Activated naive CD8-positive, alpha-beta T cell treated with anti-CD3 and anti-CD28 coated beads for 36 hours (primary cell): ENCODE measurements at places on chromosomes 16 and 17.

DNA sequence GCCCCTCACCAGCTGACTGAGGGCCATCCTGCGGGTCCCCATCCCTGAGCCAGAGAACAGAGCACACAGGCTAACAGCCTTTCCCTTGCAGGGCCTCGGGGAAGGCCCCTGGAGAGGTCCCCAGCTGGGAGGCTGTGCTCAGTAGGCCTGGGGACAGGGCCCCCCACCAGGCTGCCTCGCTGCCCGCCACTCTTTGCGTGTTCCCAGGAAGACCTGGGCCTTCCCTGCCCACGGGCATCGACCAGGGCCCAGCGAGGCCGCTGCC lies 785 bp downstream of the HID1 start:
- no peaks in the 10 kb centered on the region for H3K36me3 ChIP-seq
- peaks cover 21% of the 10 kb centered on the region for H3K27me3 ChIP-seq
- peak overlapping the region; percentile 45 for H3K4me3 ChIP-seq
- H3K27ac ChIP-seq = no peak overlapping the region
- peaks cover 5% of the 10 kb centered on the region for H3K4me1 ChIP-seq

GRCh38 chr17:149231-149630 lies 11.9 kb downstream of the SCGB1C2 start:
- DNase-seq = no peak
- no peaks in the 10 kb centered on the region for H3K36me3 ChIP-seq
- no peak overlapping the region for H3K4me3 ChIP-seq
- H3K4me1 ChIP-seq = no peaks in the 10 kb centered on the region
- no peaks in the 10 kb centered on the region for H3K27me3 ChIP-seq
- no peak overlapping the region for H3K27ac ChIP-seq

- DNase-seq = no peak
- no peaks in the 10 kb centered on the region for H3K36me3 ChIP-seq
- H3K4me1 ChIP-seq = peaks cover 28% of the 10 kb centered on the region
- H3K27me3 ChIP-seq = no peaks in the 10 kb centered on the region
These were observed 5.5 kb upstream of the MED11 start for GRCh38 chr17:4725646-4726310.

GRCh38 chr16:19517424-19518089 lies 4.3 kb downstream of the GDE1 start:
- H3K36me3 ChIP-seq = peaks cover 35% of the 10 kb centered on the region
- H3K4me3 ChIP-seq = no peak overlapping the region

DNA sequence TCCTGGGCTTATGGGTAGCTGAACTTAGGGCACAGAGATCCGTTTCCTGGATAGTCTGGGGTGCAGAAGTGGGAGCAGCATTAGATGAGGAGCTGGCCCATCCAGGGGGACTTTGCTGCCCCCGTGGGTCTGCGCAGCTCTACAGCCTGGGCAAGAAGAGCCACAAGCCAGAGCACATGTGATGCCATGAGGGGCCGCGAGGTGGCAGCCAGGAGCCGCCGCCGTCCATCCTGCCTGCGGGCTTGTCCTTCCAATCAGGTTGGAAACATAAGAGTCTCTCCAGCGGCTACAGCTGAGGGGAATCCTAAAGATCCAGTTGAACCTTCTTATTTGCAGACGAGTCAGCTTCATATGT lies 21.9 kb downstream of the C1QTNF1 start:
- DNase-seq = peak; percentile 67
- no peak overlapping the region for H3K27ac ChIP-seq
- peaks cover 1% of the 10 kb centered on the region for H3K4me1 ChIP-seq
- no peak overlapping the region for H3K4me3 ChIP-seq
- no peaks in the 10 kb centered on the region for H3K36me3 ChIP-seq

- no peak overlapping the region for H3K4me3 ChIP-seq
- H3K4me1 ChIP-seq = no peaks in the 10 kb centered on the region
- no peak for DNase-seq
- H3K27ac ChIP-seq = no peak overlapping the region
- H3K27me3 ChIP-seq = peaks cover 1% of the 10 kb centered on the region
- no peaks in the 10 kb centered on the region for H3K36me3 ChIP-seq
These were observed 5.8 kb downstream of the NHERF2 start for GRCh38 chr16:2032285-2033056.

DNA sequence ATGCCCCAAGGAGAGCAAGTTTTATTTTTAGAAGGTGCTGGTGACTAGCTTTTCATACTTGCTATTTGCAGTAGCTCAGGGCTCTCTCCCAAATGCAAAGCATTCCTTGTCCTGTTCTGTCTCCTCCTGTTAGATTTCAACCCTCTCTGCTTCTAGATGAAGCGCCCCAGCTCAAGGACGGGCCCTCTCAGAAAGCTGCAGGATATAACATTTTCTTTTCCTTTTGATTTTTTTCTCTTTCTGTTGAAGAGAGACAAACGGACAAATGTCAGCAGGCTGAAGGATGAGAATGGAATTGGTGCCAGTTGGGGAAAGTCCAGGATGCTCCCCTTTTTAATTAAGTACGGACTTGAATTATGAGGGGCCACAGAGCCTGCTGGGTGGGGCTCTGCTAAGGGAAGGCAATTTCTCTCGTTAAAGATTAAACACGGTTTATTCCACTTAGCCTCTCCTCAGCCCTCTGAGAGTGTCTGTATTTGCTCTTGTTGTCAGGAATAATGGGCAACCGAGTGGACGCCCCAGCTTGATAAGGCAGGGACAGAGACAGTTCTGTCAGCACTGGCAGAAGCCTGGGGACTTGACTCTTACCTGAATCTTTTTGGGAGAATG lies 6.2 kb upstream of the ETV4 start:
- H3K4me1 ChIP-seq = peaks cover 6% of the 10 kb centered on the region
- no peaks in the 10 kb centered on the region for H3K36me3 ChIP-seq
- H3K27ac ChIP-seq = no peak overlapping the region
- H3K27me3 ChIP-seq = peaks cover 60% of the 10 kb centered on the region
- DNase-seq = no peak

DNA sequence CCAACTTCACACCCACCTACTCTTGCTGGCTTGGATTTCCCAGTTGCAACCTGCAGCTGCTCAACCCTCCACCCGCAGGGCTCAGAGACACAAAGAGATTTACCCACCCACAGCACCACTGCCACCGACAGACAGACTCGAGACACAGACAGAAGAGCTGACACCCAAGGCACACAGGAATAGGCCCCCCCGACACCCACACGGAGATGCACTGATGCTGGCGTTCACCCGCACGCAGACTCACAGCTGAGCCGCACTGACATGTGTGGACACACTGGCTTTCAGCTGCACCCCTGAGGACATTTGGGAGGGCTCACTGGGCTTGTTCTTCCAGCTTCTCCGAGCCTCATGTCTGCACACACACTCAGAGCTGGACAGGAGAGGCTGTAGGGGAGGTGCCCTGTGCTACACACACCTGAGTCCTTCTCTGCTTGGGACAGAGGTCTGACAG lies 8.2 kb downstream of the STX1B start:
- no peak overlapping the region for H3K4me3 ChIP-seq
- H3K4me1 ChIP-seq = no peaks in the 10 kb centered on the region
- H3K36me3 ChIP-seq = no peaks in the 10 kb centered on the region
- H3K27me3 ChIP-seq = no peaks in the 10 kb centered on the region

- H3K27me3 ChIP-seq = no peaks in the 10 kb centered on the region
- DNase-seq = no peak
- H3K27ac ChIP-seq = peak overlapping the region; percentile 78
These were observed 44.5 kb downstream of the CLEC16A start for GRCh38 chr16:10988879-10989278.

DNA sequence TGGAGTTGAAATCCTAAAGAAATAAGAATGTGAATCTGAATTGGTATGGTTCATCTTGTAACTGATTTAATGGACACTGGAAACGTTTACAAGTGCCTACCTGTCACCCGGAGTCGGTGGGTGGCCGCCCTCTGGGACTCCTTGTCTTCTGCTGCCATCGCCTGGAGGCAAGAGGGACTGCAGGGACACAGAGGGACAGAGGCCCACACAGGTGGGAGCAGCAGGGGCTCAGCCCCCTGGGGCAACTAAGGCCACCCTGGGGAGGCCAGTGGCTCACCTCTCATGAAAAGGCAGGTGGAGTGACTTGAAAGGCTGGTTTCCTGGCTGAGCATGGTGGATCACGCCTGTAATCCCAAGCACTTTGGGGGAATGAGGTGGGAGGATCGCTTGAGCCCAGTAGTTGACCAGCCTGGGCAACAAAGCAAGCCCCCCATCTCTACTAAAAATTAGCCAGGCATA lies 23.2 kb downstream of the TMEM92 start:
- H3K4me3 ChIP-seq = no peak overlapping the region
- H3K27ac ChIP-seq = no peak overlapping the region
- peak; percentile 80 for DNase-seq
- H3K36me3 ChIP-seq = no peaks in the 10 kb centered on the region

GRCh38 chr16:74770831-74771526 lies 3.6 kb downstream of the FA2H start:
- H3K4me3 ChIP-seq = no peak overlapping the region
- no peaks in the 10 kb centered on the region for H3K36me3 ChIP-seq
- H3K27ac ChIP-seq = no peak overlapping the region
- peaks cover 9% of the 10 kb centered on the region for H3K4me1 ChIP-seq
- DNase-seq = no peak

DNA sequence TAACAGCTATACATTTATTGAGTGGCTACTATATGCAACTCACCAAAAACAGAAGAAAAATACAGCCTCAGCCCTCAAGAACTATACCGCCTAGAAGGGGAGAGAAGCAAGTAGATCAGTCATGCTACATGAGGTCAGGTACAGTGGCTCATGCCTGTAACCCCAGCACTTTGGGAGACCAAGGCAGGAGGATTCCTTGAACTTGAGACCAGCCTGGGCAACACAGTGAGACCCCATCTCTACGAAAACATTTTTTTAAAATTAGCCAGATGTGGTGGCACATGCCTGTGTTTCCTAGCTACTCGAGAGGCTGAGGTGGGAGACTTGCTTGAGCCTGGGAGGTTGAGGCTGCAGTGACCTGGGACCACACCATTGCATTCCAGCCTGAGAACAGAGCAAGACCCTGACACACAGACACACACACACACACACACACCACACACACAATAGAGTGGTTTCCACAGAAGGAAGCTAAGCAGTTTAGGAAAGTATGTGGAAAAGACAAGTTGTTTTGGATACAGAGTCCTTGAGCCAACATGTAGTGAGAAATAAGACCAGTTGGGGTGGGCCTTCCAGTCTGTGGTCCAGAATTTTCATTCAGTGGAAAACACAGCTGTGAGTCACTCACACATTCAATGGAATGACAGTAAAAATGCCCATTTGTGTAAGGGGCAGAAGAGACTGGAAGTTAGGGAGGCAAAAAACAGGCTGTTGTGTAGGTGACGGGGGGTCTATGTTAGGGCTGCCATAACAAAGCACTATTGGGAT lies 10.7 kb upstream of the SNTB2 start:
- H3K4me3 ChIP-seq = no peak overlapping the region
- H3K27me3 ChIP-seq = no peaks in the 10 kb centered on the region
- H3K27ac ChIP-seq = no peak overlapping the region
- H3K36me3 ChIP-seq = peaks cover 9% of the 10 kb centered on the region
- no peak for DNase-seq

DNA sequence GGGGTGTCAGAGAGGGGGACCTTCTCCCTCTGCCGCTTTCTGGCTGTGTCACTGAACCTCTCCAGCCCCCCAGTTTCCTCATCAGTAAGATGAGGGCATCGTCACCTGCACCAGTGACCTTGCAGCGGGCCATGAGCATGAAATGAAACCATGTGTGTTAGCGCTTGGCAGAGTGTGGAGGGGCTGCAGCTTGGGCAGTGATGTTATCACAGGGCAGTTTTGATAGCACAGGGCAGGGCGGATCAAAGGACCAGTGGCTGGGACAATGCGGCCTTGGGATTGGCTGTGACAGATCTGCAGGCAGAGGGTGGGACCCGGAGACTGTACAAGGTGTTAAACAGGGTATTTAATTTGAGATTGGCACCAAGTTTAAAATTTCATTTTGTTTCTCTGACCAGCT lies 38.9 kb upstream of the NAT9 start:
- no peak for DNase-seq
- H3K4me3 ChIP-seq = no peak overlapping the region
- H3K27me3 ChIP-seq = no peaks in the 10 kb centered on the region
